ENCODE measurements at places on chromosomes 6 and 20.

- DNase-seq, result no peak
Measured at GRCh38 chr20:56943946-56944945, 315.1 kb downstream of the TFAP2C start.

GRCh38 chr6:90483116-90483839 is 103.6 kb downstream of the MAP3K7 start:
- no peak for DNase-seq

DNA sequence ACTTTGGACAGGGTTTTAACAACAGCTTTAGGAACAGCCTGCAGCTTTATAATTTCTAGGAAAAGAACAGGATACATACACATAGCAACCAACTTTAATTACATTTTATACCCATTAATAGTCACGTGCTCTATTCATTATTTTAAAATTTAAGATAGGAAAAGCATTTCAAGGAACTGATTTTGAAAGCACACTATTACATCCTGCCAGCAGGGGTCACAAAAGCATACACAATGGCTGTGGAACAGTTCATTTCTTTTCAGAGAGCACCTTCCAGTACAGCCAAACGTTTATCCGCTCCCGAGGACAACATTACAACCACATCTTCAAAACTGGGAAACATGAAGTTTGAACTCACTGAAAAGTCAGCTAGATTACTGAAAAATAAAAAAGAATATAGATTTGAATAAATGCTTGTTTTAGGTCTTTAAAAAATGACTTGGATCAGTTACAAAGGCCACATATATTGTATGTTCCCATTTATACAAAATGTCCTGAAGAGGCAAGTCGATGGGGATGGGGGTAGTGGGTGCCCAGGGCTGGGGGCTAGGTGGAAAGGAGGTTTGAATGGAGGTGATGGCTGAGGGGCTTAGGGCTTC is 104.6 kb upstream of the EXOC2 start:
- peak; percentile 67 for DNase-seq

- no peak for DNase-seq
Measured at GRCh38 chr6:165245701-165246100, 63.7 kb downstream of the C6orf118 start.

DNA sequence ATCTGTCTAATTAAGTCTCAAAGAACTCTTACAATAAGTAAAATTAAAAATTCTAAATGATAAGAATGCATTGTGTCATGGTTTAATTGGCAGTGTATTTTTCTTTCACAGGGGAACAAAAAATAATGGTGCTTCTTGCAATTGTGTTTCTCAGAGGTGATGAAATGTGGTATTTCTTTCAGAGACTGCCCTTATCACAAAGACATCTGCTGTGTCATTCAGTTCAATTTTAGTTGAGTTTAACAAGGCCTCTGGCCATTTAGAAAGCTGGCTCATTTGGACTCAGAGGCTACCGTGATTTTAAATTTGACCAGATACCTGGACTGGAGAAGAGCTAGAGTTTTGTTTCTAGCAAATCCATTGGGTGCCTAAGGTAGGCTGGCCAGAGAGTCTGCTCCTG is 23.6 kb upstream of the ZNF831 start:
- DNase-seq, result no peak

All from GM03348 (cell line).